ENCODE measurements at places on chromosomes 4 and X. TPM values are rescaled to one million over a fixed set of nuclear protein-coding genes. Genes with fewer than 3 reads are reported as not detected.

The PRIMPOL gene
- 3.5 TPM for total RNA-seq

DNA sequence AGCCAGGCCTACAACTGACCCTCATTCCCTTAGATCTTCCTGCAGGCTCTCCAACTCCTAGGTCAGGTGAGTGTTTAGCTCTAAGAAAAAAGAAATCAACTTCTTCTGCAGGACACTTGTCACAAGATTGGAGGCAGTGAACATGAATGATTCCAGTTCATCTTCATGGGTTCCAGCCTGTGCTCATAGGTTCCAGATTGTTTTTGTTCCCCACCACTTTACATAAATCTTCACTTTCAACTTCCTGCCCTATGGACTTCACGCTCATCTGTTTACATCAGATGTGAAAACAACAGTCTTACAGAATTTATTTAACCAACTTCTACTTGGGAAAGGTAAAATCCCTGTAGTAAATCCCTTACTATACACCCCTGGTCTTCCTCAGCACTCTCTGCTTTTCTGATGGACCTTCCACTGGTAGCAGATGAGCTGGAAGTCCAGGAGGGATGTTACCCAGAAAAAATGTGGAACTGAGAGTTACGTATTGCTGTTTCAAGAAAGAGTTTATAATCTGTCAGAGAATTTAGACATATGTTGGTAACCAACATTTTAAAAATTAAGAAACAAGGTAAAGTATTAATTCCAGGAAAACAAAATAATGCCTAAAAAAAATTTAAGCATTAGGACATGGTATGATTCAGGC lies 62.4 kb downstream of the ANAPC10 start:
- no peak overlapping the region for H3K4me3 ChIP-seq
- H3K27me3 ChIP-seq: no peaks in the 10 kb centered on the region
- no peak for DNase-seq
- H3K36me3 ChIP-seq: no peaks in the 10 kb centered on the region
- no peak overlapping the region for H3K27ac ChIP-seq

DNA sequence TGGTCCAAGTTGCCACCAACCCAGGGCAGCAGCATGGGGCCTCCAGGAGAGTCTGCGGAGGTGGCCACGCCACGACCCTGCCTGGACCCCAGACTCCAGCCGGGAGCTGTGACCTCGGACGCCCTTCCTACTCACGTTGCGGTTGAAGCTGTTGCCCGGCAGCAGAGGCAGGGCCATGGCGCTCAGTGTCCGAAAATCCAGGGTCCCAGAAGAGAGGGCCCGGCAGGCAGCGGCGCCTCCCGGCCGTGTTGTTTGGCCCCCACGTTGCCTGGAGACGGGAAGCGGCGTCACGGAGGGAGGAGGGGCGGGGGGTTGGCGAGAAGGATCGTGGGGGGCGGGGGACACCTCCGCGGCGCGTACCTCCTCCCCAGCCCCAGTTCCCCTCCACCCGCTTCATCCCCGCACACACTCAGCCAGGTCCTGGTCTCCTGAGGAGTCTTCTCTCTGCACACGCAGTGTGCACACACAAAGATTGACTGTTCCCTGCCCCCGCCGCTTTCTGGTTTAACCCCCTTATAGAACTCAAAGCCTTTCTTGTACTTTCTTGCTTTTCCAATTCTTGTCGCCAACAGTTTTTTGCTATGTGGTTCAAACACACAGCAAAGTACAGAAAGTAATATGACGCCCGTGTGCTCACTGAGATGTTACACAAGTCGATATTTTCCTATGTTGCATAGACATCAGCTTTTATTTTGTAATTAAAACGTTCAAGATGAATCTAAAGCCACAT lies at the start of gene EFHC2:
EFHC2 (minus strand) TSS at position 261 of the 730 bp plus-strand sequence; CDS start at position 177, 84 bp downstream.
- H3K27ac ChIP-seq: no peak within 1 kb of the TSS
- peak; percentile 56 for DNase-seq

DNA sequence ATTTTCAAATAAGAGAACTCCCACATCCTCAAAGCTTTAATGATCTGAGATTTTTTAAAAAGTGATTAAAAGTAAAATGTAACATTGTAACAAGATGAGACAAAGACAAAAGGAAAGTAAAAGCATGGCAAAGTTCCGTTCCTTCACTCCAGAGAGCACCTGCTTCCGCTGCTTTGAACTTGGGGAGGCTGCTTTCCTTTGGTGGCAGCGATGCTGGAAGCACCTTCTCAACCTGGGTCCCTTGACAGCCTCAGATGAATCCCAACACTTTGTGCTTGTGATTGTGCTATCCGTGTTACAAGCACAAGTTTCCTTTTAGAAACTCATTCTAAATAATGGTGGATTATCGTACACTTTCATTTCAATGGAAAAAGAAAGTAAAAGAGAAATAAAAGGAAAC lies 59.7 kb downstream of the HADH start:
- H3K27ac ChIP-seq: no peak overlapping the region
- no peak for DNase-seq
- H3K36me3 ChIP-seq: no peaks in the 10 kb centered on the region
- peaks cover 11% of the 10 kb centered on the region for H3K4me1 ChIP-seq

GRCh38 chrX:138034136-138034535 lies 468.2 kb downstream of the ZIC3 start:
- H3K27ac ChIP-seq: no peak overlapping the region
- no peaks in the 10 kb centered on the region for H3K36me3 ChIP-seq
- DNase-seq: peak; percentile 8
- H3K4me1 ChIP-seq: no peaks in the 10 kb centered on the region
- H3K27me3 ChIP-seq: no peaks in the 10 kb centered on the region

Data from GM23338 (cell line).